ENCODE measurements at places on chromosomes 2 and 18.
A peak's percentile ranks its signal among the peaks of the same experiment; 100 is the strongest.

GRCh38 chr2:106565599-106565998, 78.4 kb downstream of the CD8B2 start:
- DNase-seq: no peak

- no peak for DNase-seq
Observed at GRCh38 chr2:68027959-68028358, 34.8 kb downstream of the C1D start.

- no peak for DNase-seq
Observed at GRCh38 chr2:191646163-191646902, 31.6 kb upstream of the NABP1 start.

- no peak for DNase-seq
Observed at GRCh38 chr2:19349911-19350677, 8.3 kb downstream of the OSR1 start.

GRCh38 chr2:208373460-208374089, 33.0 kb upstream of the PTH2R start:
- peak; percentile 12 for DNase-seq

DNA sequence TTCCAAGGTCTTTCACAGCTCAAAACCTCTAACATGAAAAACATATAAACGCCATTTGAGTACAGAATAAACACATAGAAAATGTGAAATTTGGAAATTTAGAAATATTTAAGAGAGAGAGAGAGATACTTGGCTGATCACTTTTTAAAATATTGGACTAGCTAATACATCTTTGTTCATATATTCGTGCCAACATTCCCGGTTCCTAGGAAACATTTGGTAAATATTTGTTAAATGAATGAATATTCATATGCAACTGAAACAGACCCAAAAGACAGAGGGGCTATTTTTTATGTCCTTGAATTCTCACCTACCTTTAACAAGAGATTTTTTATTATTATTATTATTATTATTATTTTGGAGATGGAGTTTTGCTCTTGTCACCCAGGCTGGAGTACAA, 8.3 kb upstream of the COLEC12 start:
- DNase-seq: no peak

DNA sequence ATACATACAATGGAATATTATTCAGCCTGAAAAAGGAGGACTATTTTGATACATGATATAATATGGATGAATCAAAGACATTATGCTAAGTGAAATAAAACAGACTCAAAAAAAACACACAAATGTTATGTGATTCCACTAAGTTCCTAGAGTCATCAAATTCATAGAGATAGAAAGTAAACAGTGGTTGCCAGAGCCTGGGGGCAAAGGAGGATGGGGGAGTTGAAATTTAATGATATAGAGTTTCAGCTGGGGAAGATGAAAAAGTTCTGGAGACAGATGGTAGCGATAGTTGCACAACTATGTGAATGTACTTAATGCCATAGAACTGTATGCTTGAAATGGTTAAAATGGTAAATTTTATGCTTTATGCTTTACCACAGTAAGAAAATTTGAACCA, 119.7 kb downstream of the METTL4 start:
- DNase-seq: no peak

GRCh38 chr2:234025466-234025865, 25.0 kb upstream of the SPP2 start:
- DNase-seq: no peak

- DNase-seq: no peak
Observed at GRCh38 chr2:23422089-23423061, 37.4 kb downstream of the KLHL29 start.

- DNase-seq: no peak
Observed at GRCh38 chr2:44005846-44006245, 10.1 kb upstream of the LRPPRC start.

DNA sequence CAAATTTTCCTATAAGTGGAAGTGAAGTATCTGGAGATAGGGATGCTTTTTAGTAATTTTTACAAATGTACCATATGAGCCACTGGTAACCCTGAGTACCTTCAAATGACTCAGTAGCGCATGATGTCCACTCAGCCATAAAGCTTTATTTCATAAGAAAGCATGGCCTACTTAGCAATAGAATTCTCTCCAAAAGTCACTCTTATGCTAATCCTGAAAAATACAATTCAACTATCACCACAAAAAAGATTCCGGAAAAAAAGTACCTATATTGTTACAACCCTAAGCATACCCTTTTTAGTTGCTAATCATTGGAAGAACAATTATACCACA, 732.2 kb downstream of the SOCS6 start:
- DNase-seq: no peak

GRCh38 chr2:121095257-121096080, 189.5 kb downstream of the TFCP2L1 start:
- peak; percentile 18 for DNase-seq

DNA sequence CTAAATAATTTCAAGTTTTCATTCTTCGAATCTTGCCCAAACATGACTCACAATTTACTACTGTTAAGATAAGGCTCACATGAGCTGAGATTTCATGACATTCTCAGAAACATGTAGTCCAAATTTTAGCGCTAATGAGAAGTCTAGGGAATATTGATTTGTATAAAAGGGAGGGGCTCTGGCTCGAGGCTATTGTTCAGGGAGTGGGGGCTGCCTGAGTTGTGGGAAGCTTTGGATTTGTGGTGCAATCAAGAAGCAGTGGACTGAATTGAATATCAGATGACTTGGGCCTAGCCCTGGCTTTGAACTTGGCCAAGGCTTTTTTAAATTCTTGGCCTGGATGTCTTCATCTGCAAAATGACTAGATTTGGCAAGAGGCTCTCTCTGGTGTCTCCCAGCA, 674.9 kb upstream of the FANCL start:
- no peak for DNase-seq

DNA sequence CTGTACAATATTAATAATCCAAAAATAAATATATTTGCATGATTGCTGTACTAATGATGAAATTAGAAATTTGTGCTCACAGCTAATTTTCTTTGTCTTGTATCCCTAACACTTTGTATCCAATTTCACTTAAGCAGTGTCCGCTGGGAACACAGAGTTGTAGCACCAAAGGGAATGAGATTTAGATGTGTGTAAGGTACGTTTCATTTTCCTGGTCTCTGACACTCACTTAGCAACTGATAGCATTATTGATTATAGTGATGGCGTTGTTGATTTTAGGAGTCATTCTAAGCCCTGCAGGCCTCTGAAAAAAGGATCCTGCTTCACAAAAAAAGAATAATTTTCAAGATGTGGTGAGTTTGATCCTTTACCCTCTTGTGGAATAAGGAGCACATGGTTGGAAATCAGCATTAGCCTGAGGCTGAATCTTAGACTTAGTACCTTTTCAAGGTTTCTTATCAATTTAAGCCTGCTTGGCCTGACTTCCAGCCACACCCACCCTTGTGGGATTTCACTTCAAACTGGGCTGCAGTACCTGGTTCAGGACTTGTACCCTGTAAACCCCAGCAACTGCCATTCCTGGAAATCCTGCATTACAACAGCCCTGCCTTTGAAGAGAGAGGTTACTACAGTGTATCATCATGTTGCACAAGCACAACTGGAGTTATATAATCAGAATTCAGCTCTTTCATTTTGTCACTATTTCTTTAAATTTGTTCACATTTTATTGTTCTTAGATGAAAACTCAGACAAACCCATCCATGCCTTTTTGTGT, 116.2 kb downstream of the RND3 start:
- no peak for DNase-seq

DNA sequence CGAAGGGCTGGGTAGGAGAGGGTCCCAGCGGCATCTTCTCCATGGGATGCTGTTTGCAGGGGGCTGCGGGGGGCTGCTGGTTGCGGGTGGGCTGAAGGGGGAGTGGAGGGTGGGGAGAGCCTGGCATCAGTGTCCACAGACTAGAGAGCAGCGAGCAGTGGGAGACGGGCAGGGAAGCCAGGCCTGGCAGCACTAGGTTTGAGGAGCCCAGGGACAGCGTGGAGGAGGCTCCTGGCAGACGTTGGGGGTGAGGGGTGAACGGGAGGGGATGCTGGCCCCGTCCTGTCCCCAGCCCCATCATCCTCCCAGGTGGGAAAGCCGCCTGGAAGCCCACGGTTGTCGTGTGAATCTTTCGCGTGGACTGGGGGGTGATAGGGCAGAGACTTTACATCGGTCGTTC, 48.2 kb upstream of the TFCP2L1 start:
- no peak for DNase-seq

DNA sequence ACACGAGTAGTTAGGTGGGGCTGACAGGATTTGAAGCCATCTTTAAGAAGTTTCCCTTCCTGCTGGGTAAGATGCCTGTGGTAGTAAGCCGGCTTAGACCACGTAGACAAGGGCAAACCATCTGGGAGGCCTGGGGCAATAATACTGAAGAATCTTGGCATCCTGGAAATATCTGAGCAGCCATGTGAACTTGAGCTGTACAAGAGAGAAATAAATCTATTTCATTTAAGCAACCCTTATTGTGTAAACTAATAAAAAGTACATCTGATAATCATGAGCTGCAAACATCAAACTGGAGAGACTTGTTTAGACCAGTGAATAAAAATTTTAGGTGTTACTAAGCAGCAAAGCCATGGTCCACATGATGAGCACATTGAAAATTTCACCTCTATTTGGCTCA, 11.4 kb upstream of the CETN1 start:
- no peak for DNase-seq

DNA sequence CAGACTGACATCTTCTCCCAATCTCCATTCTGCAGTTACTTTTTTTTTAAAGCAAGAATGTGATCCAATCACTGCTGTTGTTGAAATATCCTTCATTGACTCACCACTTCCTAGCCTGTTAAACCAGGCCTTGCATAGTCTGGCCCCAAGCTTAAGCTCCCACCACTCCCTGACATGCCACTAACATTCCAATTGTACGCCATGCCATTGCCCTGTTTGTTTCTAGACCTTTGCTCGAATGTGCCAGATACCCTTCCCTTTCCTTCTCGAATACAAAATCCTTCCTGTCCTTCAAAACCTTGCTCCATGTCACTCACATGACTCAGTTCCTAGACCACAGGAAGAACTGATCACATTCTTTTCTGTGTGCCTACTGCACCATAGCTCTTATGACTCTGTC, 224.2 kb downstream of the CYRIA start:
- no peak for DNase-seq

GRCh38 chr2:128791120-128791984, 472.7 kb upstream of the HS6ST1 start:
- no peak for DNase-seq

- DNase-seq: no peak
Observed at GRCh38 chr2:46748735-46749531, 166.7 kb downstream of the MCFD2 start.

- DNase-seq: no peak
Observed at GRCh38 chr2:109542384-109542783, 71.4 kb downstream of the SEPTIN10 start.

DNA sequence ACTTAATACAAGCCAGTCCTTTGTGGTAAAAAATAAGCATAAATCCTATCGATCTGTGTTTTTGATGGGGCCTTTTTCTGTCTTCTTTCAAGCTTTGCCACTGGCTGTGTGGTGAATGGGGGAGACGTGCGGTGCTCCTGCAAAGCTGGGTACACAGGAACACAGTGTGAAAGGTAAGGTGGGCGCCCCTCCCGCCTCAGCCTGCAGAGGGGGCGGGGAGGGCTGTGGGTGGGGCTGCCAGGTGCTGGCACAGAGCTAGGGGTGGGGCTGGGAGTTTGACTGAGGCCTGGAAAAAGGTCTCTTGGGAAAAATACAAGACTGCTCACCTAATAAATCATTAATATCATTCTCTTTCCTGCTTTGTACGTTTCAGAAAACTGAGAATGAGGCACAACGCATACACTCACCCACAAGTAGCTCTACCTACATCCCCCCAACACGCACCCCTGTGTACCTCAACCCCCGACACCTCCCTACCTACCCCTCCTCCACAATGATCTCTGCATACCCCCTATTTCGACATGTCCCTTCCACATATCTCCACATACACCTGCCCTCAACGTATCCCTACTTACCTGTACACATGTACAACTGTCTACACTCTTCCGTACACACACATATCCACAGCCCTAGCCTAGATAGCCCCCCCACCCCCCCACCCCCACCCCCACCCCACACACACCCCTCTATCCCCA, 129.7 kb upstream of the TTC39C start:
- no peak for DNase-seq

GRCh38 chr2:232568161-232568560, 17.7 kb downstream of the EIF4E2 start:
- DNase-seq: no peak

DNA sequence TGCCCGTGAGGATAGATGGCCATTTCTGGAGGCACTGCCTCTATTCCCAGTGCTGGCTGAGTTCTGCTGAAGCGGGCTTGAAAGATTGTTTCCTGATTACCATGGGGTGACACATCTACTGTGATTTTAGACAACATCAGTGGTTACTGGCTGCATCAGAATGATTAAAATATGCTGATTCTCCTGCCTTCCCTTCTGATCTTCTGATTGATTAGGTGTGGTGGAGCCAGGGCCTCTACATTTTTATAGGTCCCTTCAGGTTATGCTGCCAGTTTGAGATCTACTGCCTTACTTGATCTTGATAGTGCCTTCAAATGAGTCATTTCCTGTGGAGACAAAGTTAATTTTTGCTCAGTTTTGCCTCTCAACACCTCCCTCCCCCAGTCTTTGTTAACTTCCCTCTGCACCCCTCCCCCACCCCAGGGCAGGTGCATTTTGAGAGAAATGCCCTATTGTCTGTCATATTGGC, 31.6 kb upstream of the SNORC start:
- DNase-seq: no peak

DNA sequence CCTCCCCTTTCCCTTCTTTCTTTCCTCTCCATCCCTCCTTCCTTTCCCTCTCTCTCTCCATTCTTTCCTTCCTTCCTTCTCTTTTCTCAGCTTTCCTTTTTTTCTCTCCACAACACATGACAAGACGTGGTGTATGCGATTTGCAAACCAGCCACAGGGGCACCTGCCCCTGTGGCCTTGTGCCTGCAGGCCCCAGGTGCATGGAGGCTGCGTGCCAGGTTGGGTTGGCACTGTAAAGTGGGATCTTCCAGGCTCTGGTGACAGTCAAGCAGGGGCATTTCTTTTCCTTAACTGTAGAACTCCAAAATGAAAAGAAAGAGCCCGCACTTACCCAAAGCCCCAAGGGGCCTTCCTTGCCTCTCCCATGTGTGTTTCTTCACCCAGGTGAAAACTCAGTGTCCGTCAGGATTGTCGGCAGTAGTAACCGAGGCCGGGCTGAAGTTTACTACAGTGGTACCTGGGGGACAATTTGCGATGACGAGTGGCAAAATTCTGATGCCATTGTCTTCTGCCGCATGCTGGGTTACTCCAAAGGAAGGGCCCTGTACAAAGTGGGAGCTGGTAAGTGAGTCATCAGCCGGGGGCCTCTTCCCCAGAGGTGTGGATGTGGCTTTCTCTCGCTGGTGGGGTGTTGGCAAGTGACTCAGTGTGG, 50.9 kb downstream of the MARCO start:
- no peak for DNase-seq
